ENCODE measurements at places on chromosomes 16 and 17. TPM values are rescaled to one million over a fixed set of nuclear protein-coding genes. Genes with fewer than 3 reads are reported as not detected.

DNA sequence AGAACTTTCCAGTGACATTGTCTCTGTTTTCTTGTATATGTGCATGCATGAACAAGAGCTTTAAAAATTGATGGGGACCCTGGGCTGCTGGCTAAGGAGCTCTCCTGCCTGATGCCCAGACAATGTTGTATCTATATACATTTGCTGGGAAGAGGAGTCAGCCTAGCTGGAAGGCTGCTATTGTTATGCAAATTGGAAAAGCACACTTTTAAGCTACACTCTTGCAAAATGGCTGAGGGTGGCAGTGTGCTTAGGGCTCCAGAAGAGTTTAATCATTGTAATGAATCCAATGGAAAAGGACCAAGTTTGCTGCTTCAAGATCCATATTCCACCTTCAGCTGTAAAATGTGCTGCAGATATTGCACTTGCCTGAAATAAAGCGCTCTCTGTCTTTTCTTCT, 171.8 kb downstream of the PRKCA start:
- no peak for DNase-seq

Gene RNF222
- not detected for polyA plus RNA-seq

- DNase-seq: no peak
Measured at GRCh38 chr17:29584452-29585079, 4.9 kb downstream of the GIT1 start.

Gene FDXR
- polyA plus RNA-seq: 97.1 TPM

Gene IL21R
- polyA plus RNA-seq: 2.3 TPM

Gene RNF43
- 9.7 TPM for polyA plus RNA-seq

GRCh38 chr17:3666516-3666915, 1.9 kb downstream of the TAX1BP3 start:
- no peak for DNase-seq

Gene ABCC12
- polyA plus RNA-seq: 24.6 TPM

Gene RUSF1
- polyA plus RNA-seq: 75.8 TPM

Gene ZNF688
- 38.5 TPM for polyA plus RNA-seq

DNA sequence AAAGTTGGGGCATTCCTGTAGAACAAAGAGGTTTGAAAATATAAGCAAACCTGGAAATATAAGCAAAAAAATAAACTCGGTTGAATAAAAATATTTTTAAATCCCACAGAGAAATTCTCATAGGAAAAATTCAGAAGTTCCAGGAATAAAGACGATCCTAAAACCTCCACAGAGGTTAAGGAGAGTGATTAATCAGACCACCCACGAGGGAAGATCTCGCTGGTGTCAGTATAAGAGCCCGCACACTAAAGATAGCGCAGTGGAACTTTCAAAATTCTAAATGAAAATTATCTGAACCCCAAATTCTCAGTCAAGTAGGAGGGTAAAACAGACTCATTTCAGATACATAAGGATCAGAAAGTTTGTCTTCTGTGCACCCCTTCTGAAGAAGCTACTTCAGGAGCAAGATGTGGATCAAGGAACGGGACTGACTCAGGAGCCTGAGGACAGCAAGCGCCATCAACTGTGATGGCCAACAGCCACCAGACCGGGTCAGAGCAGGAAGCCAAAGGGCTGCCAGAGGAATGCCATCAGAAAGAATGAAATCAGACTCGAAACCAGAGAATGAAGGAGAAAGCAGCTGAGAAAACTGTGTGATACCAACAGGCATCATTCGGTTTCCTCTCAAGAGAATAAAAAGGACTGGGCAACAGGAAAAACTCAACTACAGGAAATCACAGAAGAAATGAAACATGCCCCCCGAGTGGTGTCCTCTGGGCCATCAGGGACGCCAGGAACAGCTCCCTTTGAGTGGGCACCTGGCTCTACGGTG, 66.9 kb downstream of the CYTH1 start:
- DNase-seq: no peak

Gene FAM20A
- 70.5 TPM for polyA plus RNA-seq

Gene SLFN13
- polyA plus RNA-seq: 2.5 TPM

Gene EIF1
- polyA plus RNA-seq: 1,078 TPM

DNA sequence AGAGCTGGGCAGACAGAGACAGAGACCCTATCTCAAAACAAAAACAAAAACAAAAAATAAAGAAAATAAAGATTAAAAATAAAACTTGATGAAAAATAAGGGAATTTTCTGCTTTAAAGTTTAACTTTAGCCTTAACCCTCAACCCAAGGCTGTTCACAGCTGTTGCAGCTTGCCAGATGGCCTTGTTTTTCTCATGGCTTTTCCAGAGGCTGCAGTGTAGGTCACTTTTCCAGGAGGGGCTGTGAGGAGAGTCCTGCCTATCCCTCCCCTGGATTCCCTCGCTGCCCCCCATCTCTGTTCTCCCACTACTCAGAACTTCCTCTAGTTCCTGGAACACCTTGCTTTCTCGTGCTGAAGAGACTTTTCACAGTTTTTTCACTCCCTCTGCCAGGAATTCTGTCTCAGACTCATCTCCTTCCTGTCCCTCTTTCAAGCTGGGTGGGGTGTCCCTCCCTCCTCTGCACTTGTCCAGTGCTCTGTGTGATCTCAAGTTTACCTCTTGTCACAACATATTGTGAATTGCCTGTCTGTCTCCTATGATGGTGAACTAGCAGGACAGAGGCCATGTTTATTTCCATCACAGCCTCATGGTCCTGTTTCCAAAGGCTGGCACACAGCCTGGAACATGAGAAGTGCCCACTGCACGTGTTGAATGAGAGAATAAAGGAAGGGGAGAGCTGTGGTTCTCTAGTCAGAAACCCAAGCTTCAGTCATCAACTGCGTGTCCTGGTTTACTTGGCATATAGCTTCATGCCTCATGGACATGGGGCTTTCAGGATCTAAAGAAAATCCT, 69.9 kb upstream of the MSI2 start:
- no peak for DNase-seq
